ENCODE measurements at places on chromosomes 12 and 14. TPM values are rescaled to one million over a fixed set of nuclear protein-coding genes. Genes with fewer than 3 reads are reported as not detected.

GRCh38 chr12:96045566-96045965, 10.2 kb upstream of the LTA4H start:
- no peak for DNase-seq

DNA sequence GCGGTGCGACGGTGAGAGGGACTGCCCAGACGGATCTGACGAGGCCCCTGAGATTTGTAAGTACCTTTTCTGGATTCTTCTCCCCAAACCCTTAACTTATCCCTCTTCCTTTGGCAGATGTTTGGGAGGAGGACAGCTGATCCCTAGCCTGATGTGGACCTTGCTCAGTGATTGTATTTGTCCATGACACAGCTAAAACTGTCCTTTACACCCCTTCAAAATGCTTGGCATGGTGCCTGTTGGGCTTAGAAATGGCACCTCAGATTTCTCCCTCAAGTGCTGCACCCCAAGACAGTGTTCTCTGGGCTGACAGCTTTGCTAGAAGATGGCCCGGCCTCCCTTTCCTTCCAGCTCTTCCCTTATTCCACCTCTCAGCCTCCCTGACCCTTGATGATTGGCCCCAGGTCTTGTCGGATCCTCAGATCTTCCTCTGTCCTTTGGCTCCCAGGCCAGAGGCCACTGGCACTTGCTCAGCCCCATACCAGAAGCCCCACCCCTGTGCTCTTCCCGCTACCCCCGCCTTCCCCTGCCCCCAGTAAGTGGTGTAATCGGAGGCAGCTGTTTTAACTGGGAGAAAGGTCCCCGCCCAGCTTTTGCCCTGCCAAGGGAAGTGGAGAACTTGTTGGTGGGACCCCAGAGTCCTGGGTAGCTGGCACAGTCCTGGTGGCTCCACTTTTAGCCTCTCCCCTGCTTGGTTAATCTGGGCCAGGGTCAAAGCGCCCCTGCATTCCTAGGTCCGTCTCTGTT, 8.7 kb downstream of the LRP1-AS start:
- DNase-seq: no peak

The RCOR1 gene
- 33.4 TPM for total RNA-seq

GRCh38 chr14:96409701-96410100, 17.8 kb downstream of the AK7 start:
- DNase-seq: no peak

The ABHD12B gene
- 2.9 TPM for total RNA-seq

The SLC6A13 gene
- total RNA-seq: 0.39 TPM

The PPFIA2 gene
- total RNA-seq: 1.6 TPM

The FAIM2 gene
- 0.99 TPM for total RNA-seq

- no peak for DNase-seq
Observed at GRCh38 chr12:93957168-93957567, 191.2 kb upstream of the PLXNC1 start.

The HOXC12 gene
- 0.30 TPM for total RNA-seq
